ENCODE measurements at places on chromosomes 6 and 20.

DNA sequence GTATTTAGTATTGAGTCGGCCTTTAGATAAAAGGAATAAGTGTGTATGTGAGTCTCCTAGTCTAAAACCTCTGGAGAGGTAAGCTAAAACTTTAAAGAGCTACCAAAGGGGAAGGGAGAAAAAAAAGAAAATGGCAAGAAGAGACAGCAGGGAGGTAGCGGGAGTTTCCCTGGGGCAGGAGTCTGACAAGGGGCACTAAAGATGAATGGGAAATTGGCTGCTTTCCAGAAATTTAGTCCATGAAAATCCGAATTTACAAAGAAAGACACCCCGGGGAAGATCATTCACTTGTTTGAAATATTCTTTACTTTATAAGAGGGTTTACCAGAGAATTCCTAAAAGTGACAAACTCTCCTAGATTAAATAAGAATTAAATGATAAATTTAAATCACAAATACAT lies 19.3 kb downstream of the RMND1 start:
- no peak for DNase-seq

GRCh38 chr6:159941286-159942113 lies 27.4 kb upstream of the IGF2R start:
- DNase-seq = no peak

GRCh38 chr6:128065072-128065471 lies 164.2 kb upstream of the THEMIS start:
- no peak for DNase-seq

GRCh38 chr20:12875510-12875909 lies 133.3 kb upstream of the SPTLC3 start:
- no peak for DNase-seq

GRCh38 chr20:23167431-23167830 lies 81.3 kb upstream of the CD93 start:
- DNase-seq = no peak

Data from activated naive CD4-positive, alpha-beta T cell (primary cell).